ENCODE measurements at places on chromosomes 16 and 17.

DNA sequence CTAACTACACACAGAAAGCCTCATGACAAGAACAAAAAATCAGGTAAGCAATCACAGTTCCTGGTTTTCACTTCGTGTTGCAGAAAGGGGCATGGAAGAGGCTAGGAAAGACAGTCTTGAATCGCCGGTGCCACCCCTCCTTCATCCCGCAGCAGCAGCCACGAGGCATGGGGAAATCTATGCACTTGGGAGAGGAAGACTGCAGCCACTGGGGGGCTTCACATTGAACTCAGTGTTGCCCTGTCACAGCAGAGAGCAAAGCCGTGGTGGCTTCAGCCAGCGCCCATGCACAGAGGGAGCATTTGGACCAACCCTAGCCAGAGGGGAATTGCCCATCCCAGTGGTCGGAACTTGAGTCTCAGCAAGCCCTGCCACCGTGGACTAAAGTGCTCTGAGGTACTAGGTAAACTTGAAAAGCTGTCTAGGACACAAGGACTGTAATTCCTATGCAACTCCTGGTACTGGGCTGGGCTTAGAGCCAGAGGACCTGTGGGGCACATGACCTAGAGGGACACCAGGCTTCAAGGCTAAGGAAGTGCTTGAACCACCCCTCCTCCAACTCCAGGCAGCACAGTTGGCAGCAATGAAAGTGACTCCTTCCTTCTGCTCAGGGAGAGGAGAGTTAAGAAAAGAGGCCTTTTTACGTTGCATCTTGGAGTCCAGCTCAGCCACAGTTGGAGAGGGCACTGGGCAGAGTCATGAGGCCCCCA lies 35.2 kb upstream of the ATP2C2 start:
- DNase-seq: no peak

- DNase-seq: no peak
Observed at GRCh38 chr17:45640141-45640850, 143.8 kb upstream of the CRHR1 start.

DNA sequence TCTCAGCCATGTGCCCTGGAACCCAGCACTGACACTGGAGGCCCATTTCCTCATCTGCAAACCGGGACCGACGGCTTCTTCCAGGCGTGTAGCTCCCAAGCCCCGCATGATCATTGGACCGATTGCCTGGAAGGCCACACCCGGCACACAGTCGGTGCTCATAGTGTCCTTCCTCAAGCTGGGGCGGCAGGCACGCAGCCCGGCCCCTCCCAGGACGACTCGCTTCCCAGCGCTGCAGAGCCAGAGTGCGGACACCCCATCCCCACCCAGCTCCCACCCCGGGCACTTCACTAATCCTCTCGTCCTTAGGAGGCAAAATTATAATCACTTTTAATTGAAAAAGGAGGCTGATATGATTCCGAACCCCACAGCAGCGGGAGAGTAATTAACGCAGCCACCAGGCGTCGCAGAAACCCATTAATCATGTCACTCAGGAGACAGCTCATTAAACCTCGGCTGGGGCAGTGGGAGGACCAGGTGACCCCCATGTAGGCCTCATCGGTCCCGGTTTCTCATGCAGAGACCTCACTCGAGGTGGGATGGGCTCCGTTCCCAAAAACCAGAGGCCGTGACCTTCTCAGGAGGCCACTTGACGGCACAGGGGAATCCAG lies 33.1 kb downstream of the ZNF469 start:
- no peak for DNase-seq

DNA sequence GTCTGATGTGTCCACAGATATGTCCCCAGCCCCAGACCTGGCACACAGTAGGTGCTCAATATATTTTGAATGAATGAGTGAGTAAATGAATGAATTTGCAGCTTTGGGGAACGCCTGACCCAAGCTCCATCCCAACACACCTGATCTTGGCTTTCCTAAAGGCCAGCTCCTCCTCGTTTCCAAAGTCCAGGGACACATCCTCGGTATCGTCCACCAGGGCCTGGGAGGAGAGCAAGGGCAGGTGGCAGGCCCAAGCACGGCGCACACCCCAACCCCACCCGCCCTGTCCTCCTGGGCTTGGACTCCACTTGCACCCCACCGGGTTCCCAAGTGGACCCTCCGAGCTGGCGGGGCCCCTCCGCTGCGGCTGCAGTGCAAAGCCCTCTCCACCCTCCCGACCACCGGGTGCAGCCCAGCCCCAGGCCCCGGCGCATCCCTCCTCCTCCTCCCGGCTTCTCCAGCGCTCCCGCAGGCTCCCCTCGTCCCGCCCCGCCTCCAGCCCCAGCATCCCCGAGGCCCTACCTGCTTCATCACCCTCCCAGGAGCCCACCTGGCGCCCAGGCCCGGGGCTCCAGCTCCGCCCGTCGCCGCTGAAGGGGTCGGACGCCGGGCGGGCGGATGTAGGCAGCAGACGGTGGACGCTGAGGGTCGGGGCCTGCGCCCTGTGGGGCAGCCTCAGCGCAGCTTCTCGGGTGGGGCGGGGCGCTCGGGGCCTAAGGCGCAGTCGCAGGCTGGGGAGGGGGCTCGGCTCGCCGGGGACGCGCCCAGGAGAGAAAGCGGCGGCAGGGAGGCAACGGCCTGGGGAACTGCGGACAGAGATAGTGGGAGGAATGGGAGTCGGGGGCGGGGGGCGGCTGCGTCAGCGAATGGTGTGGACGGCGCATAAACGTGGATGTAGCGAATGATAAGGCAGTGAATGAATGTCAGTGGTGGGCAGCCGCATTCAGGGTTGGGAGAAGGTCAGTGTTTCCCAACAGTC lies at the start of gene TVP23A:
TSS of gene TVP23A (minus strand) at position 832 of the 979 bp plus-strand sequence. CDS start at position 531, 301 bp downstream.
- DNase-seq: no peak

GRCh38 chr16:51149721-51150164 lies 1.3 kb downstream of the SALL1 start:
- DNase-seq: no peak

DNA sequence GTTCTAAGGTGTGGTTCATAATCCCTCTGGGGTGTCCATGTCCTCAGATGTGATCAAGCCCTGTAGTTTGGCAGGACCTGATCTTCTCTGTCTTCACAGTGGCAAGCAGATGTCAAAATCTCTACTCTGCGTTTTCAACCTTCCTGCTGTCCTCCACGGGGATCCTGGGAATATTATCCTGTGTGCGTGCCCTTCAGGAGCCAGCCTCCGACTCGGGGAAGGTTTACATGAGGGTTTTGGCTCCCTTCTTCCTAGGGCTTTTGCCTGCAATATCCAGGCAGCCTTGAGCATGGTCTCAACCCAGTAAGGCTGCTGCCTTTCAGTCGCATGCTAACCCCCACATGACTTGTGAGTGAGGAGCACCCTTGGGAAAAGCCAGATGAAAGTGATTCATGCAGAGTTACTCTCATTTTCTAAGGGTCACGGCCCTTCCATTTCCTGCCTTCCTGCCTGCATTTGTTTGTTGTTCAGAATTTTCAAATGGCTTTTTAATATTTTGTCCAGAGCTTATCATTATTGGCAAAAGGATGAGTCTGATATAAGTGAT lies 202.2 kb upstream of the CHMP6 start:
- DNase-seq: peak; percentile 18

GRCh38 chr16:86906623-86907022 lies 328.3 kb downstream of the FOXL1 start:
- no peak for DNase-seq

- DNase-seq: no peak
Observed at GRCh38 chr17:82216301-82217119, 3.9 kb upstream of the CCDC57 start.

DNA sequence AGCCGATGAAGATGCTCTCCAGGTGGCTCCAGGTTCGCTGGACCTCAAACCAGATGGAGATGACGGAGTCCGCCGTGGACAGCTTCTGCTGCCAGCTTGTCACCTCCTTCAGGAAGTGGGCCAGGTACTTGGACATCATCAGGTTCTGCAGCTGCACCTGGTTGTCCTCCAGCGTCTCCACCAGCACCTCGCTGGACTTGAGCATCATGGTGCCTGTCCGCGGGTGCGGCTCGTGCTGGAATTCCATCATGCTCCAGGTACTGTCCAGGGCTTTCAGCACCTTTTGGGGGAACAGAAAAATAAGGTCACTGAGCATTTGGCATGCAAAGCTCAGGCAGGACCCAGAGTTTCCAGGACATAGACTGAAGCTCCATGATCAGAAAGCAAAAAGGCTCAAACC lies 69.7 kb downstream of the DNAH17 start:
- no peak for DNase-seq

- no peak for DNase-seq
Observed at GRCh38 chr16:11976850-11977375, 379 bp downstream of the SNX29 start.

GRCh38 chr16:73845238-73846006 lies 451.2 kb upstream of the PSMD7 start:
- no peak for DNase-seq

Data from NCI-H1436 treated with DMSO at 0.1 percent for 48 hours (cell line).